Stomach (tissue), 19 donors: ENCODE measurements at places on chromosomes 13 and 19.
A peak's percentile ranks its signal among the peaks of the same experiment; 100 is the strongest.

GRCh38 chr13:97258801-97259200 lies 36.7 kb downstream of the MBNL2 start:
- DNase-seq, result no peak

GRCh38 chr19:33501693-33502356 lies 19.8 kb downstream of the PEPD start:
- DNase-seq, result no peak

DNA sequence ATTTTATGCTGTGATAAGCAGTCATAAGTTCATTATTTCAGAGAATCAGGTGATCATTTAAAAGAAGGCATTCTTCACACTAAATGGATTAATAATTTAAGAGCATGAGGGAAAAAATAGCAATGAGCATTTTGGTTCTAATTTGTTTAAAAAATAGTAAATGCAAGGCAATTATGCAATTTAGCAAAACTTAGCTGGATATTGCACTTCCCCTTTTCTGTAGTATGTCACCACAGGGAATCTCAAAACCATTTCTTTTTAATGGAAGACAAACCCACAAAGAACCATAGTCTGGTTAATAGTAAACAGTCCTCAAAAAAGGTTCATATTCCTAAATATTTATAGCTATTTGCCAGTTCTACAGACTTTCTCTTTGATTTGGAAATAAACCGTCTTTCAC lies 30.2 kb downstream of the COG6 start:
- DNase-seq, result no peak

- no peak for DNase-seq
Observed at GRCh38 chr13:42847891-42848663, 66.7 kb downstream of the FAM216B start.

- peak; percentile 32 for DNase-seq
Observed at GRCh38 chr19:1901940-1902404, 3.2 kb upstream of the ADAT3 start.

DNA sequence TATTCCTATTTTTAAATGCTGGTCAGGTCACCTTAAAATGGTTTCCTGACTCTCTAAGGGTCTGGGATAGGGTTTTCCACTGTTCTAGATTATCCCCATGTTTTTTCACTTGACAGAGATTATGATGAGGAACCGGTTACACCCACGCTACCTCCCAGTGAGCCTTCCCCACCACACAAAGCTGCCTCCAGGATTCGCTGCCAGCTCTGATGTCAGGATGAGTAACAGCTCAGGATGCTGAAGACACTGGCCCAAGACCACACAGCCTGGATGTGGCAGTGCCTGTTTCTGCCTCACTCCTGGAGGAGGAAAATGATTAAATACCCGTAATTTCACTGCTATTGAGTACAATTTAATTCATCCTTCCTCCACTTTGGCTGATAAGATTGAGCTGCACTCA lies 22.9 kb downstream of the ZNF114 start:
- DNase-seq, result no peak

DNA sequence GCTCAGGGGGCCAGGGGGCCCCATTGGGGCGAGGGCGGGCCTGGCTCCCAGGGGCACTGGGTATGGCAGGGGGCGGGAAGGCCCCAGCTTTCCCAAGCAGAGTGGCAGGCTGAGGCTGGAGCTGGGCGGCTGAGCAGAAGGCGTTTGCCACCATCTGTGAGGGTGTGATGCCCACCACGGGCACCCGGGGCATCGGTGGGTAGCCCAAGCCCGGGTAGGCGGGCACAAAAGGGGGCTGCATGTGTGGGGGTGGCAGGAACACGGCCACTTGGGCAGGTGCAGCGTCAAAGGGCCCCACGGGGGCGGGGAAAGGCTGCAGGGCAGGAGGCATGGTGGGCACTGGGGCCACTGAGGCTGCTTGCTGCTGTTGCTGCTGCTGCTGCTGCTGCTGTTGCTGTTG lies 22.8 kb downstream of the NUMBL start:
- no peak for DNase-seq

- DNase-seq, result no peak
Observed at GRCh38 chr13:21324803-21325202, 134.3 kb downstream of the ZDHHC20 start.

DNA sequence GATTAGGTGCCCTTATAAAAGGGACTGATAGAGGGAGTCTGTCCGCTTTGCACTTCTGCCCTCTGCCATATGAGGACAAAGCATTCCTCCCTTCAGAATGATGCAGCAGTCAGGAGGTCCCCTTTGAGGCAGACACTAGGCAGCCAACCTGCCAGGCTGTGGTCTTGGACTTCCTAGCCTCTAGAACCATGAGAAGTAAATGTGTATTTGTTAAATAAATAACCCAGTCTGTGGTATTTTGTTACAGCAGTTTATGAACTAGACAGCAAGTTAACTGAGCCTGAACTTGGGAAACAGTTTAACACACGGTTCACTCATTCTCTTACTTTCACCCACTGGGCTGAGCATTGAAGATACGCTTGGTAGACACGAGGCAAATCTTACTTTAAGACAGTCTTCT lies 313.2 kb downstream of the UQCRFS1 start:
- no peak for DNase-seq

DNA sequence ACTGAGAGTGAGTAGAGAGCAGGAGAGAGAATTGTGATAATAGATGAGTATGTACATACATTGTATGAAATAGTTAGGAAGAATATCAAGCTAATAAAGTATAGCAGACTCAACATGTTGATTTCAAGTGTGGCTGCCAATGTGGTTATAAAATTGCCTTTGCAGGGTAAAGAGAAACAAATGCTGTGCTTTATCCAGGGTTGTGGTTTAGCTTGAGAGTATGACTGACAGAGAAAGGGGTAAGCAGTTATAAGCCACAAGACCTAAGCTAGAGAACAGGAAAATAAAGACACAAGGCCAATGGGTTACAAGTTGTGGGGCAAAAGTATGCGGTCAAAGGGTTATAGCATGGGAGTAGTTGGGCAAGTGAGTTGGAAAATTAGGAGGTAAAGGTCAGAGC lies 1217.5 kb downstream of the DIAPH3 start:
- DNase-seq, result no peak

GRCh38 chr13:79874396-79875360 lies 393.7 kb downstream of the NDFIP2 start:
- no peak for DNase-seq

DNA sequence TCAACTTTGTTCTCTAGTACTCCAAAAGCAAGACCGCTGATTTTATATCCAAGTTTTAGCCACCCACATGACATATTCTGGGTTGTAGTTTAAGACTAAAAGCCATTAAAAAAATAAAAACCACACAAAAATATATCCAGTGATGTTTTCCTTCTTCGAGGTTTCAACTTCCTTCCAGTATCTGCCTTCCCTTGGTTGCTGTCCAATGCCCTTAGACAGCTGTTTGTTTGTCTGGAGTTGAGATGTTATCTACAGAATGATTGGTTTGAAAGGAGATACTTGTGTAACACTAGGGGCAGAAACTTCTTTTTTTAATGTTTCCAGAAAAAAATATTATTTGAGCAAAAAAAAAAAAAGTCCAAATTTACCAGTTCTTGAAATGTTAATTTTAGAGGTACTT lies 591.5 kb upstream of the PCDH9 start:
- no peak for DNase-seq

DNA sequence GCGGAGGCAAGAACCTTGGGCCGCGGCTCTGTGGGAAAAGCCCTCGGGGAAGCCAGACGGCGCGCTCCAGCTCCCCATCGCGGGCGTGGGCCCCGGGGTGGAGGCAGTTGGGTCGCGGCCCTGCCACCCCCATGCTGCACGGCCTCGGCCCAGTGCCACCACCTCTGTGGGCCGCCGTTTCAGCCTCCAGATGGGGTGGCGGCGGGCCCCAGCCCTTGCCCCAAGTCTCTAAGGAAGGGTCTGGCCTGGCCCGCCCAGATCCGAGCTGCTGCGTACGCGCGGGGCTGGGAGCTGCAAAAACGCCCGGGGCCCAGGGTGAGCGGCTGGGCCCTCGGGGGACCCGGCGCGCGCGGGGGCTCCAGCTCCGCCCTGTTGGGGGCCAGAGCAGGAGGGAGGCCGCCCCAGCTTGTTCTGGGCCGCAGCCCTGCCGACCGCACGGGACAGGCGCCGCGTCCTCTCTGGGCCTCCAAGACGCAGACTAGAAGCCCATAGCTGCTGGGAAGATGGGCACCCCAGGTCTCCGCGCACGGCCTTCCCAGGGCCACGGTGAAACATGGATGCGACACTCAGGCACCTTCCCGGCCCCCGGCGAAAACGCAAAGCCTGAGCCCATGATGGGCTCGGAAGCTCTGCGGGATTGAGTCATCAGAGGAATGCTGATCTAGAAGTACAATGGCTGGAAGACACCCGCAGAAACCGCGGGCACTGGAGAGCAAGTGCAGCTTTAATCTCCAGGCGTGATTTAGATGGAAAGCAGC lies 110.1 kb downstream of the KCTD15 start:
- peak; percentile 35 for DNase-seq

DNA sequence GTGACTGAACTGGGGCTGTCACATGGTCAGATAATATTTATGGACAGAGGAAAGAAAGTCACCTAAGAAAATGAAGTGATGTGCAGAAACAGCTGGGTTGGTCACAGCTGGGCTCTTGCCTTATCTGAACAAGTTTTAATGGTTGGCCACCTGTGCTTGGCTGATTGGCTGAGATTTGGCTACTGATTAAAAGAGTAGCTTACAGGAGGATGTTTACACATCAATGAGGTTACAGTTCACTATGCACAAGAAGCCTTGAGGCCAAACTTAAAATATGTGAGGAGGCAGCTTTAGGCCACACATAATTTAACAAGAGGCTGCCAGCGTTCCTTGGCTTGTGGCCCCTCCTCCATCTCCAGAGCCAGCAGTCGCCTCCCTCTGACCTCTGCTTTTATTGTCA lies 99.2 kb upstream of the C1QTNF9B start:
- DNase-seq, result no peak

- no peak for DNase-seq
Observed at GRCh38 chr13:110466266-110466915, 95.1 kb downstream of the RAB20 start.

- no peak for DNase-seq
Observed at GRCh38 chr19:55250262-55251036, 8.4 kb downstream of the PPP6R1 start.

DNA sequence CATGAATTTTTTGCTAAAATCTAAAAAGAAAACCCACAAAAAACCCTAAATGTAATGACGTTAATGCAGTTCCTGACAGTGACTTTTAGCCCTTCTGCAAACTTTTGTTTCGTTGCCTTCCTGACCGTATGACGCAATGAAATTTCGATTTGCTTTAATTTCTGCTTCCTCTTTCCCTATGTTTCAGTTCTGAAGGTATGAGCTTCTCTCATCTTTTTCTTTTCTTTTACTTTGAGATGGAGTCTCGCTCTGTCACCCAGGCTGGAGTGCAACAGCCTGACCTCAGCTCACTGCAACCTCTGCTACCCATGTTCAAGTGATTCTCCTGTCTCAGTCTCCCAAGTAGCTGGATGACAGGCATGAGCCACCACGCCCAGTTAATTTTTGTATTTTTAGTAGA lies 6.1 kb upstream of the LILRA5 start:
- peak; percentile 13 for DNase-seq

GRCh38 chr13:104143760-104144416 lies 1077.7 kb upstream of the SLC10A2 start:
- peak; percentile 29 for DNase-seq

DNA sequence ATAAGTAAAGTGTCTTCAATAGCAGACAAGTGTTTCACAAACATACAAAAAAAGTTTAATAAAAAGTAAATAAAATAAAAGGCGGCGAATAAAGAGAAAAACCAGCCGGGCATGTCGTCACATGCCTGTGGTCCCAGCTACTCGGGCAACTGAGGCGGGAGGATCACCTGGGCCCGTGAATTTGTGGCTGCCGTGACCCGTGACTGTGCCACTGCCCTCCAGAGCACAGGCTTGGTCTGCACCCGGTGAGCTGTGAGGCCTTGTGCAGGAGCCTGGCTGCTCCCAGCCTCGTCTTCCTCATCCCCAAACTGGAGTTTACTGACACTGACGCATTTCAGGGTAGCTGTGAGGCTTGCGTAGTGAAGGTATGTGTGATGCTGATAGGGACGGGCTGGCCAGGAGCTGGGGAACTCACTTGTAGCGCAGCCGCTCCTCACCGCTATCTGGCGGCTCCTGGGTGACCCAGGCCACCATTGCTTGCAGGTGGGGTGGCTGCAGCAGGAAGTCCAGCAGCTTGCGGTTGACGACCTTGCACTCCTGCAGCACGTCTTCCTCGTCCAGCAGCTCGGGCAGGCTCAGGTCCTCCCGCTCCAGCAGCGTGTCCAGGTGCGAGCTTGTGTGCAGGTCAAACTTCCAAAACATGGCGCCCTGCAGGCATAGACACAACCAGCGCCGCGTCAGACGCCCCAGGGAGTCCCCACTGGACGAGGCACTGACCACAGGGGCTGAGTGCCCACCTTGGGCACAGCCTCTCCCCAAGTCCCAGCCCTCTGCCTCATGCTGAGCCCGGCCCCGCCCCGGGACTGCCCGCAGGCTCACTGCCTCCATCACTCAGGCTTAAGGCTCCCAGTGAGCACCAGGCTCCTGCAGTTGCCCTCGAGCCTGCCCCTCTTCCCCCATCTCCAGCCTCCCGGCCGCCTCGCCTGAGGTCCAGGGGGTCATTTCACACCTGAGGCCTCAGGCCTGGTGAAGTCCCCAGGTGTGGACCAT lies 12.1 kb downstream of the PPP6R1 start:
- no peak for DNase-seq

GRCh38 chr13:113295776-113296175 lies 1.3 kb upstream of the LAMP1 start:
- DNase-seq, result no peak

DNA sequence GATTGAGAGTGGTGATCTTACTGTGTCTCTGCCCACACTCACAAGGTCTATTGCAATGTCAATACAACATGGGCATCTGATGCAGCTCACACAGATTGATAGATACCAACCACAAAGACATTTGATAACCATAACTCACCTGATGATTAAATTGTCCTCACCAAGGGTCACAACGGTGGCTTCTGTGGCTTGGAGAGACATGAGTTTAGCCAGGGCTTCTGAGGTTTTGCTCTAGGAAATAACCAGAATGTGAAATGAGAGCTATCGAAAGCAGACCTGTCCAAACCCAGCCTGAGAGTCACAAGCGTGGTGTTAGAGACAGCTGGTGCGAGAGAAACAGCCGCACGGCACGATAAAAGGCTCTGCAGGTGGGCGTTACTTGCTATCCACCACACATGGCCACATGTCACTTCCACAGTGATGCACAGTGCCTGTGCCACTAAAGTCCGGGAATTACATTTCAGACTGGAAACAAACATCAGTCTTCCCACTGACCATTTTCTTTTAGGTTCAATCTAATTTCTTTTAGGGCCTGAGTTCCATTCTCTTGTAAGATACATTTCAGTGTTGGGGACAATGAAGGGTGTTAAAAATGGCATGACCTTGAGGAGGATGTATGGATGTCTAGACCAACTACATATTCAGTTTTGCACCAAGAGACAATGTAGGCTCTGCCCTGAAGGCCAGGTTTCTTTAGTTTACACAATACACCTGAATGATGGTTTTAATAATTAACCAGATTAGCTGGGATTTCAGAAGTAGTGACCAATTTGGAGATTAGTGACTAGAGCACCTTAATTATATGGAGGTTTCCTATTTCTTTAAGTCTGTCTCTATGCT lies 53.7 kb downstream of the ATP7B start:
- no peak for DNase-seq

GRCh38 chr19:35000647-35001501 lies 751 bp downstream of the GRAMD1A start:
- DNase-seq, result peak; percentile 82

GRCh38 chr19:32053861-32054260 lies 291.5 kb upstream of the ZNF507 start:
- DNase-seq, result no peak

GRCh38 chr13:43081866-43082265 lies 58.5 kb downstream of the DNAJC15 start:
- no peak for DNase-seq

GRCh38 chr19:18392417-18392816 lies 5.0 kb downstream of the LRRC25 start:
- DNase-seq, result peak; percentile 86
